Breast epithelium (tissue), 4 donors: ENCODE measurements at places on chromosomes 6 and 20. TPM values are rescaled to one million over a fixed set of nuclear protein-coding genes. Genes with fewer than 3 reads are reported as not detected.

Gene ULBP2
- total RNA-seq: not detected

Gene CCDC167
- total RNA-seq: 14.1 TPM

Gene AVP
- total RNA-seq: not detected

Gene FOXP4
- 5.1 TPM for total RNA-seq

Gene HLA-DRB5
- total RNA-seq: 0.32 TPM

Gene ACTL10
- total RNA-seq: 3.4 TPM

Gene TMEM170B
- 15.2 TPM for total RNA-seq

Gene MYLK2
- total RNA-seq: not detected

Gene IL17A
- not detected for total RNA-seq

Gene ZC2HC1B
- total RNA-seq: not detected

Gene RIPOR2
- 70.5 TPM for total RNA-seq

Gene ANKRD66
- total RNA-seq: not detected

Gene TRAPPC3L
- total RNA-seq: not detected

Gene ZBP1
- total RNA-seq: 0.73 TPM

Gene BTNL2
- not detected for total RNA-seq

Gene PRICKLE4
- 5.3 TPM for total RNA-seq

Gene RBPJL
- total RNA-seq: not detected
